ENCODE measurements at places on chromosomes 3 and 15.
A peak's percentile ranks its signal among the peaks of the same experiment; 100 is the strongest.

DNA sequence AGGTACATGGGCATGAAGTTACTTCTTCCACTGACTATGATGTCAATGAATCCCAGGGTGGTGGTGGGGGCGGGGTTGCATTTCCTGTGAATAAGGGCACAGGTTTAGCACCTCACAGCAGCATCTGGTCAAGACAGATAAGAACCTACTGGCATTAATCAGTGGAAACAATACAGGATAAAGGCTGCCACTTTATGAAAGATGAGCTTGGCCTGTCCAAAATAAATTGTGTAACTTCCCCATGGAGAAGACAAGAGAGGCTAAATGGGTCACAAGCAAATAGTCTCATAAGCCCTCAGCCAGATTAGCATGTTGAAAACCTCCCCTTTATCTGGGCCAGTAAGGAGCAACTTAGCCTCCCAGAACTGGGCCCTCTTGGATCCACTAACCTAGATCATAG is 27.4 kb upstream of the PLSCR2 start:
- DNase-seq: no peak

DNA sequence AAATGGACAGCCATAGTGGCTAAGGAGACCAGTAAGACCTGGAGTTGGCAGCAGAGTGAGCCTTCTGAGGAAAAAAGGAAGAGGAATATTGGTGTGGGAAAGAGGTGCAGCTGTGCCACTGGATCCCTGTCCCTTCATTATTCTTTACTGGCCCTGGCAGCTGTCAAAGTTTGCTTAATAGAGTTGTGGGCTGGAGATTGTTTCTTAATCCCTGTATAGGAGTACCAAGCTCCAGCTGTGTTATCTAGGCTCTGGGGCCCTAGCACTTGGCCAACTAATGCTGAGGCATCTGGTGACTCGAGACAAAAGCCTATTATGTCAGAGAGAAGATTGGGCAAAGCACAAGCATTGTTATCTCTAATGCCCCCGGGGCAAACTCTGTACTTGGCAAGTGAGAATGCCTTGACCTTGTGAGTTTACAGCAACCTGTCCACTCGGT is 61.4 kb downstream of the ZNF609 start:
- DNase-seq: peak; percentile 47

DNA sequence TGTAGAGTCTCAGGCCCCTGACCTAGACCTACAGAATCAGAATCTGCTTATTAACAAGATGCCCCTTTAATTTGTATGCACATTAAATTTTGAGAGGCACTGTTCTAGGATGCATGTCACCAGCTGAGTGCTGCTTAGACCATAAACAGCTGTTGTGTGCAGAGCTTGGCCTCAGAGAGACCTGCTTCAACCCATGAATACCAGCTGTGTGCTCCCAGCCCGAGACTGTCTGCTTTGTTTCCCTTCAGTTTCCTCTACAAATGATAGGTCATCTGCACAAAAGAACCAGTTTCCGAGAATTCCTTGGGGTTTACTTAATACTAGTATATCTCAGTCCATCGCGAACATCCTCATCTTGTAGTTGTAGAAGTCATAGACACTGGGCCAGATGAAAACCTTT is 158.5 kb upstream of the PFN2 start:
- DNase-seq: no peak

DNA sequence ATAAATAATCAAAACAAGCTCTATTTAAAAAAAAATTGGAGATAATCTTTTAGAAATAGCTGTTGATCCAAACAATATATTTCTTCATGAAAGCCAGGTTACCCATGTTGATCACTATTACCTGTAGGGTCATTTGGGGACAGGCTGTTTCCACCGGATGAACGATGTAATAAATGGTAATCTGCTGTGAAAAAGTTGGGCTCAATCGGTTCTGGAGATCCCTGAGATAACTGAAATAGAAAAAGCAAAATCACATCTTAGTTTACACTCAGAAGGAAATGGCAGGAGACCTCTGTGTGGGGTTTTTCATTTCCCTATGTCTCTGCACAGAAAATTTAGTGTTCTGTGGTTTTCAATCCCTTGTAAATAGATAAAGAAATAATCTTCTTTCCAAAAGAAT is 249.5 kb downstream of the NEK10 start:
- no peak for DNase-seq

- DNase-seq: peak; percentile 85
Measured at GRCh38 chr3:105118905-105119304, 247.8 kb upstream of the ALCAM start.

- DNase-seq: no peak
Measured at GRCh38 chr15:57312318-57313133, 63.8 kb upstream of the CGNL1 start.

DNA sequence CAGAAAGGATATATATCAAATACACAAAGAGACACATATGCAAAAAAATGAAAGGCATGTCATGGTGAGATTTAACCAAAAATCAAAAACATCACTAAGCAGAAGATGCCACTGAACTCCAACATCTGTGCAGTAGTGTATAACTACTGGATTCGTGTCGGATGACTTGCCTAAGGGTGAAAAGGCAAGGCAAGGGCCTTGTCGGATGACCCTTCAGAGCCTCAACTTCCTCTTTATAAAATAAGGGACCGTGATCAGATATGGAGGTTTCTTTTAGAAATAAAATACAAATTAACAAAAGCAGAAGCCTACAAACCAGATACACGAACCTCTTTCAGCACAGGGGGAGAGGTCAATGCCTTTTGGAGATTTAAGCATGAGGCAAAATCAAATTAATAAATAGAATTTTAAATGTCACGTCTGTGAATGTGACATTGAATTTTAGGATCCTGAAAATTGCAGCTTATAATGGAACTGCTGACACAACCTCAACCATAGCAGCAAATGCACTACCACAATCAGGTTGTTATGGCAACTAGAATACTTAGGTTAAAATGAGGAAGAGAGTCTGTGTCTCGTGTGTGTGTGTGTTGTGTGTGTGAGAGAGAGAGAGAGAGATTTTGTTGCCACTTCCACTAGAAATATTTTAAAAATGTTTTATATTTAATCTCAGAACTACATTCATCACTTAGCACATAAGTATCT is 8.3 kb upstream of the CHRM5 start:
- DNase-seq: no peak

DNA sequence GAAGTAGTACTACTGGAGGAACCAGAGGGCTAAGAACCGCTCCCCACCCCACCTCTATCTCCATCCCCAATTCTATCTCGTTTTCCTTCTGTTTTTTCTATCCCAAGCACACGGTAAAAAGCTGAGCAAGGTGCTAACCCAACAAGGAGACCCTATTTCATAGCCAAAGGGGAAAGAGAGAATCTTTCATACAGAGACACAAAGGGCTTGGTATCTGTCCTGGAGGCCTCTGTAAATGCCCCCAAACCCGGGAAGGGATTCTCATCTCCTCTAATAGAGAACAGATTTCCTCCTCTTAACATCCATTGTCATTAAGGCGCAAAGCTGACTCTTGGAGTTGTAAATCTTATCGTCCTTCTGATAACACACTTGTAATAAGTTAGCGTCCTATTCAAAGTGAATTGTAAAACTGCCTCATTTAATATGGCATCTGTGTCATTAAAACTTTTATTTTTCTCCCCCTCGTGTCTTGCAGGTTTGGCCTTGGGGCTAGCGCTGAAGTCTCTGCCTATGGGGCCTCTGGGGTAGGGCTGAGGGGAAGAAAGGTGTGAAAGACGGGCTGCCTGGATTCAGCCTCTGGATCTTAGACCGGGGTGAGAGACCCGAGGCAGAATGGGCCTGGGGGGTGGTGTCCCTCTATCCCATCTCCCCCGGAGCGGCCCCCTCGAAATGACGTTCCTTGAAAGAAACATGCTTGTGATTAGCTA is 12.1 kb downstream of the NR2F2 start:
- no peak for DNase-seq

GRCh38 chr3:59313365-59313764 is 263.5 kb upstream of the CFAP20DC start:
- peak; percentile 43 for DNase-seq
